ENCODE measurements at places on chromosomes 7 and 10.

DNA sequence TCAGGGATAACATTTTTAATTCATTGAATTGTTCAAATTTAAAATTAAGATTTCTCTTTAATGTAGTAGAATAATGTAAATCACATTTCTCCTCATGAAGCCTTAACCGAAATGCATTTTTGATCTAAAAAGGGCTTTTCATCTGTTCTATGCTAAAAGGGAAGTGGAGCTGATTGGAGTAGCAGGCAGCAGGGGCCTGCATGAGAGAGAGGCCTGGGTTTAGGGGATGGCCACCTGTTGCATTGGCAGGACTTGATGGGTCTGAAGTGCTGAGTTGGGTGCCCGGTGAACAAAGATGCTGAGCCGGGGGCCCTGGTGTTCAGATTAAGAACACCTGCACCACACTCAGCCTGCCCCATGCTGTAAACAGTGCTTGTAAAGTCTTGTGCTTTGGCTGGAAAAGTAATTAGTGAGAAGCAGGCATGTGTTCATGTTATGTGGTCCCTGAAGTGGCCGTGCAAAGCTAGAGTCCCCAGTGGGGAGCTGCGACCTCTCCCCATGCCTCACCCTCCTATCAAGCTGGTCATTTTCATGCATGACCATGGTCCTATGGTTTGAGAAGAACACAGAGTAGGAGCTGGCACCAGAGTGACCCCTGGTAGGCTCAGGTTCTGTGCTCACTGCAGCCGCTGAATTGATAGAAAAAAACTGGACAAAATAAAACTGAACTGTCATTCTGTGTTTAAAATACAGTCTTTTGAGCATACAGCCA is 124.3 kb downstream of the ADCY1 start:
- DNase-seq = no peak

- no peak for DNase-seq
Measured at GRCh38 chr7:143295870-143296269, 7.7 kb downstream of the CASP2 start.

GRCh38 chr10:132132421-132132841 is 54.3 kb upstream of the DPYSL4 start:
- DNase-seq = no peak

DNA sequence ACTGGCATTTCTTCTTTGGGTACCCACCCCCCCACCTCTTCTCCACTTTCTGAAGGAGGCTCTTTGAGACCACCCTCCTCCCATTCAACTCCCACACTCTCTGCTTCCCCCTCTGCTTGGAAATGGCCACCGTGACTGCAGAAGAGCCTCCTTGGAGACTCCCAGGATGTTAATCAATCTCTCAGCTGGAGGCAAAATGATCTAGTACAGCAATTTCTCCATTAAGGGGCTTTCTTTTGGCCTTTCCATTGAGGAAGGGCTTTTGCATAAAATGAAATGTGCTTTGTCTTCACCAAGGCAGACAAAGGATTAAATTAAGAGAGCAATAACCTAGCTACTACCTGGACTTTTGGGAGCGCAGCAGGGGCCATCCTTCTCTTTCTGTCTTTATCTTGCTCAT is 26.1 kb downstream of the CDHR3 start:
- DNase-seq = no peak

DNA sequence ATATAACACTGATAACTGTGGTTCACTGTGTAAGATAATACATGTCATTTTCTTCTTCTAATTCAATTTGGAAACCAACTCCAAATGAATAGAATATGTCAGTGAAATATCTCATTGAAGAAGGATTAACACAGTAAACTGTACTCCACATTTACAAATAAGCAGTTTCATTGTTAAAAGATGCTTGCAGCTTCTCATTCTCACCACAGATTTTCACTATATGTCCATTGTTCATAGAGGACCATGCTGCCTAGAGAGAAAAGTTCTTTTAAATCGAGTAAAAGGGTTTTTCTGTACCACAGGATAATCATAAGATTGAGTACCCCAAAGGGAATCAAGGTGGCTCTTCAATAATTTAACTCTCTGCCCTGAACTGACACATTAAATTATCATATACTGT is 165.5 kb downstream of the LRRN3 start:
- DNase-seq = no peak

DNA sequence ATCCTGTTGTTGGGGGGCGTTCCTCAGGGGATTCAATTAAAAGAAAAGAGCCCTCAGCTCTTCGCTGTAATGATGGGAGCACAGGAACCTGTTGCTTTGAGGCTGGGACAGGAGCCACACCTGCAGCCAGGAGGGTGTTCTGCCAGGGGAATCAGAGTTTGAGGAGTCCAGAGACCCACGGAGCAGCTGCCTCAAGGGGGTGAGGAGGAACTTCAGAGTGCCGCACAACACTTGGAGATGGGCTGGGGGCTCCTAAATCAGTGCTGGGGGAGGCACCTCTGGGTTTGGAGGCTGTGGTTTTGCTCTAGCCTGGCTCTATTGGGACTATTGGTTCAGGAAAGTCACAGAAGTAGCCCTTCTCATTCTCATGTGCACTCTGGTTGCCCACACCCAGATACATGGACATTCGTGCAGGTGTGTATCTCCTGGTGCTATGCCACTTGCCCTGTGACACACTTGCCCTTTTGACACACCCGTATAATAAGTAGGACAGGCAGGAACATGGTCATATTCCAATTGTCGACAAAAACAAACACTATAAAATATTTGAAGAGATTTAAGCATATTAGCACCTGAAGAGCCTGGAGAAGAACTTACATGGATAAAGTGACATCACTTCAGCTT is 98.1 kb downstream of the PTPN20 start:
- DNase-seq = no peak

DNA sequence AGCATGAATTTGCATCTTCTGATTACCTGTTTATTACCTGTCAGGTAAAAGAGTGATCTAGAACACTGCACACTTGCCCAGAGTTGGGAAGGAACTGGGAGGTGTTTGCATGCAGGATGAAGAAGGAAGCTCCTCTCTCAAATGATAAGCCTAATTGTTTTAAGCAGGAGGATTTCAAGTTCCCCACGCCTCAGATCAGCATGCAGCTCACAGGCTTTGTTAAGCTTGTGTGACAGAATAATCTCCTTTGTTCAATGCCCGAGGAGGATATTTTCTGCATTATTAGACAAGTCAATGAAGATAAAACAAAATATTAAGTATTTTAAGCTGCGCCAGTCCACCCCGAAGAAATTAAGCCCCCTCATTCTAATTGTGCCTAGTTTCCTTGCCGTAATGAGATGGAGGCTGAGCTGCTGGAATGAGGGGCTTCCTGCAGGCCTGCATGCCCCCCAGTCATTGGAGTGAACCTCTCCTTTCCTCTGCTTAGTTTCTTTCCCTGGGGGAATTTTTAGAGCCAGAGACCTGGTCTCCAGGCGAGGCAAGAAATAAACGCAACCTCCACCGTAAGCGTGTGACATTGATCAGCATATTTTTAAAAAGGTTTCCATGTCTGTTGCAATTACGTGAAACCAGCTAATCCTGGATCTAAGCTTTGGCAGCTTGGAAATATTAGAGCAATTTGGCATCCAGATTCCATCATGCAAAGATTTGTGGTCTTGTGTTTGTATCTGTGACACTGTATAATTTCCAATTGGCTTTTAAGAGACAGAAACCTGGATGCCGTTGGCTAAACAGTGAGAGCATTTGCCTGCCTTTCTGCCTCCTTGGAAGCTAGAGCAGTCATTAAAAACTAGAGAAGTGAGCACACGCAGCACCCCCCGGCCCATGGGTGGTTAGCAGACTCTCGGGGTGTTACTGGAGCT is 376.0 kb downstream of the GALNT17 start:
- no peak for DNase-seq

GRCh38 chr10:116039612-116040011 is 233.4 kb downstream of the GFRA1 start:
- DNase-seq = no peak

DNA sequence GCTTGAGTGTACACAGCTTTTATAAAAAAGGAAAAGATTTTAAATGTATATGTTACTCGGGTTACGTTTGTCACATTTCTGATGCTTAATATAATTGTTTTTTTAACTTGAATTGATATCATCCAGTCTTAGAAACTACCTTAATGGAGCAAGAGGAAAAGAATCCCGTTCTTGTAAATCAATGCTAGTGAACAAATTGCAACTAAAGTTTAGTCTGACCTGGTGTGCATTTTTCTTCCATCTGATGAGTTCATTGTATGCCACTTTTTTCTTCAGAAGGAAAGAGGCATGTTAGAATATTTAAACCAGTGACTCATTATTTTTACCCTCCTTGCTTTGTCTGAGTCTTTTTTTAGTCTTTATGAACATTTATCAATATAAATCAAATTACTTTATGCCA is 34.7 kb downstream of the NET1 start:
- DNase-seq = no peak

- no peak for DNase-seq
Measured at GRCh38 chr10:3848775-3849635, 64.0 kb upstream of the KLF6 start.

- no peak for DNase-seq
Measured at GRCh38 chr10:58017719-58018367, 249.9 kb downstream of the IPMK start.

- DNase-seq = no peak
Measured at GRCh38 chr10:69480068-69480412, 28.8 kb downstream of the TSPAN15 start.

DNA sequence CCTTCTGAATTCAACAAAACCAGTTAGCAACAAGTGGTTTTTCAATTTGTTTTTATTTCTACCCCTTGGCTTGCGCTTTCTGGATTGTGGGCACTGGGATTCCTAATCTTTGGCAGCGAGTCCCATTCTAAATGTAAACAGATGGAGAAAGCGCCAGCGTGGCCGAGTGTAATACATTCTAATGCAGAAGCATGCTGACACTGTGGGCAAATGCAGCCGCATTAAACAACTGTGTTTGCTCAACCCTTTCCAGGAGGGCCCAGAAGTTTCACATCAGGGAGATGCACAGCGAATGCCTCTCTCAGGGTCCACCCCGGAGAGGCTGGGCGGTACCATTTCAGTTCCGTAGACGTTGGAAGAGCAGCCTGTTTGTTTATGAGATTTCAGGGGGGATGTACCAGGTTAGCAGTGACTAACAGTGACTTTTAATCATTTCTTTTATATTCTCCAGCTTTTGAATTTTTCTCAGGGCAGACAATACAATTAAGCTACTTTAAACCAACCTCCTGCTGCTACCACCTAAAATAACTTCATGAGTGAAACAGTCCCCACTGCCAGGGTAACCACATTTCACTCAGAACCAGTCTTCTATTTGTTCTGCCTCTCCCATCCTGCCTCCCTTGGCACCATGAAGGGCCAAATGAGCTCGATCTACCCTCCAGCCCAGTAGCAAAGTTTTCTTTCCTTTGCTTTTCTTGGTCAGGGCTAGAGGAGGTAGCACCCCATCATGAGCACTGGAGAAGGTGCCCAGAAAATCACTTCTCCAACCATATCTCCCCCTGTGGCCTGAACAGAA is 164.2 kb upstream of the ITGB1 start:
- no peak for DNase-seq

DNA sequence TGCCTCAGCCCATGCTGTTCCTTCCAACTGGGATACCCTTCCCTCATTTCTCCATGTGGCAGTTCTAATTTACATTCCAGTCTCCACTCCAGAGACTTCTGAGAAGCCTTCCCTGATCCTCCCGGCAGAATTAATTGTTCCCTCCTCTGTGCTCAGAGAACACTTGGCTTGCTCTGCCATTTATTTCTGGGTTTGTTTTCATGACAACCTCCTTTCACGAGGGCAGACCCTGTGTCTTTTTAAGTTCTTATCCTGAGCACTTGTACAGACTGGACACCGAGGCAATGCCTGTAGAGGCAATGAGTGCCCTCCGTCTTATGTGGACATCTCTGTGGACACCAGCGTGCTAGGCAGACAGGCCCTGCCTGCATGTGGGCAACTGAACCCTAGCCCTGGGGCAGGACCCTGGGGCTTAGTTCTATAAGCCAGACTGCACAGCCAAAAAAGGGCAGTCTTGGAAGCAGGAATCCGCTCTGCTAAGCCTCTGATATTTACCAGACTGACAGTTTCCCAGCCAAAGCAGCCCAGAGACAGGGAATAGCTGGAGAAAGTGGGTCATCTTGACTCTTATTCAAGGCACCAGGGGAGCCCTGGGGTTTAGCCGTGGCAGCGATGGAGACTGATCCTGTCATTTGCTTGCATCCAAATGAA is 474.0 kb downstream of the RPS24 start:
- no peak for DNase-seq

DNA sequence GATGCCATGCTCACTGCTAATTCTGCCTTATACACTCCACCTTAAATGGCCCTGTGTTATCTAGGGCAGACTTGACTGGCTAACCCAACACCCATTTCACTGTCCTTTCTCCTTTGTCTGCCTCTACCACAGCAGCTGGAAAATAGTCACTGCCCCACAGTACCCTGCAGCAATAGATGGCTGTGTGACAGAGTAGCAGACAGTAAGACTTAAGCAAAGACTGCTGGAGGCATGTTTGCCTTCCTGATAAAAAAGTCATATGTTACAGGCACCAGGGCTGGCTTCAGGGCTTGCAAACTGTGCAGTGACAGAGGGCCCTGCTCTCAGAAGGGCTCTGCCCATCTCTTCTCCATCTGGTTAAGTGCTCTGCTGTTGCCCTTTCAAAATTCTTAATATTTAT is 332.6 kb upstream of the GHITM start:
- DNase-seq = no peak

- no peak for DNase-seq
Measured at GRCh38 chr10:43111101-43111500, 27.1 kb upstream of the CSGALNACT2 start.

DNA sequence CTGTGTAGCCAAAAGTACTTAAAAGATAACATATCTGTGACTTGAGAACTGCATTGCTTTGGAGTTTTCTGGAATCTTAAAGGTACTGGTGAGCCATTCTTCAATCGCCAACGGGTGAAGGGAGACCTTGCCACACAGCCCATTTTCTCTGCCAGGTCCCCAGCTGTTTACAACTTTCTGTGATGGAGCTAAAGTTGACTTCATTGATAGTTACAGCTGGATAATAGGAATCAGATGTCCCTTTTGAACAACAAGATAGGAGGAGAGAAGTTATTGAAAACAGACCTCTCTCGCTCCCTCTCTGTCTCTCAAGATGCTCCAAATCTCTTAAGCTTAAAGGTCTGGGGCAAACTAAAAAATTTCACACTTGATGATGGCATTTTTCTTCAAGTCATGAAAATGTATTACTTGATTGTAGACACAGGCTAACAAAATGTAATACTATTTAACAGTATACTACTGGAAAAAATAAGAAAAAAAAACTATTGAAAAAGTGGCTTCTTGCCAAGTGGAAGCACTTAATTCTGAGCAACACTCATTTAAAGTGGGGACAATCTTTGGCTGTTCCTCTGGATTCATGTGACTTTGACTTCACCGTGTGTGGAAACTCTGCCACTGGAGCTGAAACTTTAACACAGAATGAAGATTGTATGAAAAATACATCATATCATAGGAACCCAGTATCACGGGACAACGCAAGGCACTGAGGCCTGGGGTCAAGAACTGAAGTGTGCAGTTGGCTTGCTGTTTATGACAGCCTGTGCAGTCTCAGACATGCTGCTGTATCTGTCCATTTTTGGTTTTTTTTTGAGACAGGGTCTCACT is 78.4 kb upstream of the AFAP1L2 start:
- DNase-seq = no peak

GRCh38 chr7:77798394-77799077 is at the start of the genes PHTF2 and TMEM60:
TSS of gene PHTF2 (plus strand) at chr7:77798773.
TSS of gene TMEM60 (minus strand) at chr7:77798434. CDS start at chr7:77794373, 4,061 bp downstream.
- peak; percentile 85 for DNase-seq

GRCh38 chr7:713139-713457 is 13.4 kb upstream of the DNAAF5 start:
- no peak for DNase-seq

All from stimulated activated CD4-positive, alpha-beta T cell treated with anti-CD3 and anti-CD28 coated beads, Interleukin-1b, Interleukin-23, amount 100 ng/mL, for 24 hours (primary cell).